SK-N-MC (cell line): ENCODE measurements at places on chromosomes 2 and 18.

GRCh38 chr18:25516747-25517498 is 165.0 kb upstream of the ZNF521 start:
- no peak for DNase-seq

DNA sequence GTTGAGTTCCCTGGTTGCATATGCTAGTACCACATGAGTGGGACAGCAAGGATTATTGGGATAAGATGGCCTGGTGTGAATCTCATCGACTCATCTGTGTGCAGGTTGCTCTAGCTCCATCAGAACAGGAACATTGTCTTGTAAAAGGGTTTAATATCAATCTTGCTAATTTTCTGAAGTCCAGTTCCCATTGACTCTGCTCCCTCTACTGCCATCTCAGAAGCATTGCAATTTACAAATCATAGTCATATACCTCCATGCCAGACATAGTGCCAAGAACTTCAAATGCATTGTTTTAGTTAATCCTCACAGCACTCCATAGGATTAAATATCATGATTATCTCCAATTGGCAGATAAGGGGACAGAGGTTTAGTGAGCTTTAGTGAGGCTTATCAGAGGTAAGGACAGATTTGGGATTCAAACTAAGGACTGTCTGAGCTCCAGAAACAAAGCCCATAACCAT is 4.8 kb upstream of the STAT4 start:
- peak; percentile 24 for DNase-seq

DNA sequence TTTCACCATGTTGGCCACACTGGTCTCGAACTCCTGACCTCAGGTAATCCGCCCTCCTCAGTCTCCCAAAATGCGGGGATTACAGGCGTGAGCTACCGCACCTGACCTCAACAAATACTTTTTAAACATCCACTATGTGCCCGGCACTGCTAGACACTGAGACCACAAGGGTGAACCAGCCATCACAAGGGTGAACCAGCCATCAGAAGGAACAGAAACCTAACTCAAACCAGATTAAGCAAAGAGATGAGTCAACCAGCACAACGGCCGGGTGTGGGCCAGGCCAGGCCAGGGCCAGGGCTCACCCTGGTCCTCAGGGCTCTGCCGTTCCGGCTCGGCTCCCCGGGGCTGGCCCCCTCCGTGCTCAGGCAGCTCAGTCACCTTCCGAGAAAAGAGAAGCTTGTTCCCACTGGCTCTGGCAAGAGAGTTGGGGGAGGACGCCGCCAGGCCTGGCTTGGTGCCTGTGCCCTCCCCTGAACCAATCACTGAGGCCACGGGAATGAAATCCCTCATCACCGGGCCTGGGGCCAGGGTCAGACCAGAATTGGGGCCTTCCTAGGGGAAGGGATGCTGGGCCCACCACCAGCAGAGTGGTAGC is 4.4 kb downstream of the TEX44 start:
- DNase-seq: no peak

DNA sequence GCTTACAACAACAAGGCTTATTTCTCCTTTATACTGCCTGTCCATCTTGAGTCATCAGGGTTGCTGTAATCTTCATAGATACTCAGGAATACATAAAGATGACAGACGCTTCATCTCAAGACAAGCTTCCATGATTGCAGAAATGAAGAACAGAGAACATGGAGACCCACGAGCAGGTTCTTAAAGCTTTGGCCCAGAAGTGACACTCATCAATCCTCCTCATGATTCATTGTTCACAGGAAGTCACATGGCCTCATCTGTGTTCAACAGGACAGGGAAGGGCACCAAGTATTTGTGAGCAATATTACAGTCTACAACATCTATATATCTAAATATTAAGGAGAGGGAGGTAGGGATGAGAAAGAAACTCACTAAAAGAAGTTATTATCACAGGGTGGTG is 36.5 kb upstream of the PGAP1 start:
- no peak for DNase-seq

DNA sequence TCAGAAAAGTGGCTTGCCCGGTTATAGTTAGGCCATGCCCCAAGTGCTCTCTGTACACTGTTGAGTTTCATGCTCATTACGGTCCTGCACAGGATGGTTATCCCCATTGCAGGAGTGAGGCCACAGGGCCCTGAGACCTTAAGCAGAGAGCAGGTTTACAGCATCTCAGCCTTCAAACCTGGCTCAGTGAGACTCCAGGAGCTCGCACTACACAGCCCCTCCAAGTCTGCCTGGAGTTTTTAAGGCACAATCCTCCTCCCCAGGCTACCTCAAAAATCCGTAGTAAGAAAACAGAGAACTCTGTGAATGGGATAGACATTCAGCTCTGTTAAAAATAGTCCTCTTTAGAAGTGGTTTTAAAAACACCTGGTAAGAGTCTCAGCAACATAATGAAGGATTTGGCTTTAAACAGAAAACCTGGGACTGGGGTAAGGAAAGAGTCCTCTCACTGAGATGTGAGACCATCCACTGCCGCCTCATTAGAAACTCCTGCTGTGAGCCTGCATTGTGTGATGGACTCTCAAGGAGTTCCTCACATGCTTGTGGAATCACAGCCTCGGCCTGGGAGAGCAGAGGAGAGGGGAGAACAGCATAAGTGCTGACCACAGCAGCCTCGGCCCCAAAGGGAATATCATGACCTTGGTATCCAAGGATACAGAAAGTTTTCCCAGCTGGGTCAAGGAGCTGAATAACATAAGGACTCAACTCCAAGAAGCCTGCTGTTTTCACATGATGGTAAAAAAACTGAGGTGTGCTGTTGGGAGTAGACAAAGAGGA is 214.8 kb downstream of the ATAD2B start:
- no peak for DNase-seq

DNA sequence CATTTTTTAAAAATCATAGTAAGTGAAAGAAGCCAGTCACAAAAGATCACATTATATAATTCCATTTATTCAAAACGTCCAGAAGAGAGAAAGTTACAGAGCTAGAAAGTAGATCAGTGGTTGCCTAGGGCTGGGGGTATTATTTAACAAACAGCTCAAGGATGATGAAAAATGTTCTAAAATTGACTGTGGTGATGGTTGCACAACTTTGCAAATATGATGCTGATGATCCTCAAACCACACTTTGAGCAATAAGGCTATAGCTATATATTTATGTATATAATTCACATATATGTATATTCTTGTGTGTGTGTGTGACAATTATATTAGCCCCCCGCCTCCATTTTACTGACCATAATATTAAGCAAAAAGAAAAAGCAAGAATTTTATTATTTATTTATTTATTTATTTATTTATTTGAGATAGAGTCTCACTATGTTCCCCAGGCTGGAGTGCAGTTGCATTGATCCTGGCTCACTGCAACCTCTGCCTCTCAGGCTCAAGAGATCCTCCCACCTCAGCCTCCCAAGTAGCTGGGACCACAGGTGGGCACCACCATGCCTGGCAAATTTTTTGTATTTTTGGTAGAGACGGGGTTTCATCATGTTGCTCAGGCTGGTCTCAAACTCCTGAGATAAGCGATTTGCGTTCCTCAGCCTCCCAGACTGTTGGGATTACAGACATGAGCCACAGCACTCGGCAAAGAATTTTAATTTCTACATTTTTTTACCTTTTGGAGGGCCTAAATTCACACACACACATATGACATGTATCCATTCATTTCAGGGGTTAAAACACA is 1.9 kb downstream of the WDR12 start:
- no peak for DNase-seq

- peak; percentile 59 for DNase-seq
These were observed at the start of gene KRCC1 for GRCh38 chr2:88055371-88056128. KRCC1 (minus strand) TSS chr2:88055783; CDS start chr2:88028563, 27,220 bp downstream.

DNA sequence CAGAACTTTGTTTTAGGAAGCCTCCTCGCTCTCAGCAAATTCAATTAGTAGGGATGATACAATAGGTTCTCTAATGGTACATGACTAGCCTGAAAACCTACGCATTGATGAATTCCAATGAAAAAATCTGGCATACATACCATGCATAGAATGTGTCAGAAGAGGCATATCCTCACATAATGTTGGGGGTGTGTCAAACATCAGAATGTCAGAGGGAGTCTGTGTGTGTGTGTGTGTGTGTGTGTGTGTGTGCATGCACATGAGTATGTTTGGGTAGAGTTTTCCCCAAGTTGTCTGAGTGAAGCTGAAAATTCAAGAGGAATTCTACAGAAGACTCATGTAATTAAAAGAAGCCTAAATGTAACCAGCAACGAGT is 78.5 kb downstream of the FIGN start:
- DNase-seq: no peak

- DNase-seq: no peak
These were observed 66.7 kb downstream of the SPATS2L start for GRCh38 chr2:200373231-200373630.

GRCh38 chr2:144097440-144098225 is 422.3 kb downstream of the ZEB2 start:
- no peak for DNase-seq

DNA sequence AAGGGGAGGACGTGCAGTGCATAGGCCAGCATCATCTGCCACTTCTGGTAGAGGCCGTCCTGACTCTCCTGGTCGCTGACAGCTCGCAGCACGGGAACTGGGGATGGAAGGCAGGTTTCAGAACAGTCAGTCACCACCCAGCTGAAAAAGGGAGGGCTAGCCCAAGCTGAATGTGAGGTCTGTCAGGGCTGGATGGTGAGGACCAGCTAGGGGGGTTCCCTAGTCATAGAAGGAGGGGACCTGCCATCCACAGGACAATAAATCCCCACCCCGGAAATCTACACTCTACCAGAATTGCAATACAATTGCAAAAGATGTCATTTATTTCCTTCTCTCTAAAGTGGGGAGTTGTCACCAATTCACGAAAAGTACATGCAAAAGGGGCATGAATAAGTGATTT is 15.8 kb downstream of the ABCG5 start:
- no peak for DNase-seq

DNA sequence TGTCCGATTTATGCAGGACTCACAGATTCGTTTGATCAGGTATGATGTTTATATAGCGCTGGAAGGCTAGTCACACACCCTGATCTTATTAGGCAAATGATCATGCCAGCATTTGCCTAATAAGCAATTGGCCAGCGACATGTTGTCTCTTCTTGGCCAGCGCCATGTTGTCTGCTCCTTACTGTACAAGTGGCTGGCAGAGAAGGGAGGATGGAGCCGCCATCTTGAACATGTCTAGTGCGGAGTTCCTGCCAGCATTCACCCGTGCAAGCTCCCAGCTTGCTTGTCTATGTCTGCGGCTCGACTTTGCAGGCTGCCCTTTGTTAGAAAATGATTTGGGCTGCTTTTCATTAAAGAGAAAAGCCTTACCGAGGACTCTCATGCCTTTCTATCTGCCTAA is 106.3 kb downstream of the TFCP2L1 start:
- DNase-seq: no peak

DNA sequence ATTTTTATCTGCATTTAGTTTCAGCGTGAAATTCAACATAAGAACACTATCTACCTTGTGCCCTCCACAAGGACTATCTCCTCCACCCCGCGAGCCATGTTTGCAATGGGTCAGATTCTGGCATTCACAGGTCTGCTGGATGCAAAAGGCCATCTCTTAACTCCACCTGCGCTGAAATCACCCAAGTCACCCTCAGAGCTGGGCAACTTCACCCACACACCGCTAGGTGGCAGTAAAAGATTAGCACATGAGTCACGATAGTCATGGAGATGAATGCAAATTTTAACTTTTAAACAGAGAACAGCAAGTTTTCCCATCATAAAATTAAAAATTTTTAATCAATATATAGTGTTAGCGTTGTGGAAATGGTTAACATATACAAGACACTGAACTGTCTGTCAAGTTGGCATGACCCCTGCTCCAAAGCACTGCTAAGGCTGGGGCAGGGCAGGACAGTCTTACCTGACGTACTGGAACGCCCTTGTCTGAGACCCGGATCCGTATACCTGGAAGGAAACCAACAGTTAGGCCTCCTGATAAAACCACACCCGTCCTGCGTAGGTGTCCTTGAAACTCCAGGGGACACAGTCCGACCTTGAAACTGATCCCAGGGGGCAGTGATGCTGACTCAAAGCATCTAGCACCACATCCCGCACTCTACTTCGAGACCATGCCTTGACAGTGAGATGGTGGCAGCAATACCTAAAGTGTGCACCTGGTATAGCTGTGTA is 89.6 kb downstream of the UXS1 start:
- peak; percentile 24 for DNase-seq

GRCh38 chr18:23933407-23933806 is 81.1 kb upstream of the TTC39C start:
- DNase-seq: no peak

DNA sequence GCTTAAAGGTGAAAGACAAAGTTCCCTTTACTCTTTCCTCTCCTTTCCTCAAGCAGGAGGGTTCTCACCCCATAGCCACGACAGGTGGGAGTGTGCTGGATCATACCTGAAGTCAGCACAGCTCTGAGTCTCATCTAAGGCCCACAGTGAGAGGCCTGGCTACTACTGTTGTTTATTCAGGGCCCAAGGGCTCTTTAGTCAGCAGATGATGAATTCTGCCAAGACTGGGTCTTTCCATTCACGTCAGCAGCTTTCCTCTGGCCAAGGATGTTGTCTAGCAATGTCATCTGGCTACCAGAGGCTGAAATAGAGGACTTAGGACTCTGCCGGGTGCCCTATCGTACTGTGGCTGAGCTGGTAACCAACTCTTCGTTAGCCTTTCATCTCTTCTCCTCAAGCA is 308.4 kb upstream of the THUMPD2 start:
- no peak for DNase-seq

GRCh38 chr2:179726461-179727180 is 134.8 kb downstream of the ZNF385B start:
- DNase-seq: no peak

GRCh38 chr2:121008975-121009374 is 273.3 kb downstream of the GLI2 start:
- DNase-seq: no peak

DNA sequence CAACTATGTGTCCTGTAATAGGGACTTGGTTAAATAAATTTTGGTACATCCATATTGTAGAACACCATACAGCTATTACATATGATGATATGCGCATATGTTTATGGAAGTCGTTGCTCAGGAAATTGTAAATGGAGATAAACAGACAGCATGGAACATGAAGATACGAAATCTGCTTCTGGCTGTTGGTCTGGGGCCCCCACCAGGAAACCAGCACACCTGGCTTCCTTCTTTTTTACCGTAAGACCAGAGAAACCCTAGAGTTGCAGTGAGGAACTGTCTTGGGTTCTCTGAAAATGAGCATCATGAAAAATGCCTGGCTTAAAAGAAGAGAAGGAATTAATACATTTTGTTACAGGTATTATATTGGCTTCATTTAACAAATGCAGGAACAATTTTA is 40.8 kb downstream of the SPTBN1 start:
- no peak for DNase-seq

GRCh38 chr2:171391532-171391931 is 42.3 kb downstream of the METTL8 start:
- DNase-seq: no peak

GRCh38 chr2:100580367-100581276 is 17.8 kb downstream of the PDCL3 start:
- DNase-seq: no peak

DNA sequence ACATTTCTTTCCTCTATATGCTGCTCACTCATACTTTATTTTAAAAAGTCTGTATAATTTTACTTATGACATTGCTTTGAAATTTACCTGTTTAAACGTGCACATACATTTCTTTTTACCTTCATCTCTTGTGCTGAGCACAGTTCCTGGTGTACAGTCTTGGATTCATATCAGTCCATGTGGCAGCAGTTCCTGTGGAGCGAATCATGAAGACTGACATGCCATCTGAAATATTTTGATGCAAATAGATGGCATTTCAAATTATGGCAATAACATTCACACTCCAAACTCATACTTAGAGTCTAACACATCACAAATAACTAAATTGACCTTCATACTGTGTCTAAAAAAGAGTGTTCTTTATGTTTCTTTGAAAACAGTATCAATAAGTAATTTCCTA is 90.3 kb upstream of the CDH2 start:
- DNase-seq: no peak
